ENCODE measurements at places on chromosomes 2 and 18.

GRCh38 chr2:51350100-51350499, 318.2 kb upstream of the NRXN1 start:
- no peak for DNase-seq

DNA sequence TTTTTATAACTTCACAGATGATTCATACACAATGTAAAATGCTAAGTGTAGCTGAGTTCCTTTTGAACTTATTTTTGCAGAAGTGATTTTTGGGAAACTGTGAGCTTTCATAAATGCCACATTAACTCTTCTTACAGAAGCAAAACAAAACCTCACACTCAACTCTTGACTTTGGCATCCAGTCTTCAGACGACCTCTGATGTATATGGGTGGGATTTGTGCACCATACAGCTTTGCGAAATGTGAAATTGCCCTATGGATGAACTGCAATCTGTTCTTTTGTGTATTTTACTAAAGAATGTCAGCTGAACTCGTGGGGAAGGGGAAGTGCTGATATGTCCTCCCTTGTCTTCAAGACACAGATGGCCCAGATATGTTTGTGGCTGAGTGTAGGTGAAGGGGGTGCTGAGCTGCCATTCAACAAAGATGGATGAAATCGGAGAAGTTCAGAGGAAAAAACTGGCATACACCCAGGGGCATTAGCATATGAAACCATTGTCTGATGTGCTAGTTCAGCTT, 218.3 kb downstream of the PTGR3 start:
- DNase-seq: no peak

DNA sequence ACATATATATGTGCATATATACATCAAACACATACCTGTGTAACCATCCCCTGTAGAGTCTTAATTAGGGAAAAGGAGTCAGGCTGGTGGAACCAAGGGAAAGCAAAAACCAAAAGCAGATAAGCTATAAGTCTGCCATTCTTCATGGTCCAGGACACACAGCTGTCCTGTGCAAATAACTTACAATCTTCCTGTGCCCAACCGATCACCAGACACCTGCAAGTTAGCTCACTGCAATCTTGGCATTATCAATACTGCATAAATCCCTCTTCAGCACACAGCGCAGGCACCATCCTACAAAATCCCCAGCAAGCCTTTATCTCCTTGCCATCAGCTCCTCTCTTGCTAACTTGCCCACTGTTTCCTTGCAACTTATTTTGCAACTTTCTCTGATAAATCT, 60.8 kb upstream of the DYNAP start:
- no peak for DNase-seq

DNA sequence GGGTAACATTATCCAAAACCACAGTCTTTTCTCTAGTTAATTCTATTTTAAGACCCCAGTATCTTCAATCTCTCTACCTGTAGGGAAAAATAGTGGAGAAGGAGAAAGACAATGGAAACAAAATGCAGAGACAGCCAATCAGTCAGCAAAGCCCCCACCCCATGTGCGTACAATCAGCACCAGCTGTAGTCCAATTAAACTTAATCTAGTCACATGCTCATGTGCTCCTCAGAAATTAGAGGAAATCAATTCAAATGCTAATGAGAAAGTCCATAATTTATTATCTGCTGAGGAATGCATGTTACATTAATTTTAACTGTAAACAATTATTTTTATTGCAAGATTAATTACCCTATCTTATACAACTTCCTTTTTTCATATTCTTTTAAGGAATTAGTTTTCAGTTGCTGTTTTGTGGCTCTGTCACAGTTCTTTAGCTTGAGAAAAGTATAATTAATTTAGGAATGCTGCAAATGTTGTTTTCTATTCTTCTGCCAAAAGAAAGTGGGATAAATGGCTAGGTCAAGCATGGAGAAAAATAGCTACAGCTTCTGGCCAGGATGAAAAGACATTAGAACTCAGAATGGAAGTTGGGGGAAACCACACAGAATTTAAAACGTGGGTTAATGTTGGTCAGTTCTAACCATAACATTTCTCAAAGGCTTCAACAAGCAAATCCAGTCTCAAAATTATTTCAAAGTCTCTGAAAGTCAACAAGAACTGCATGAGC, 232.4 kb upstream of the HNRNPA3 start:
- DNase-seq: no peak

DNA sequence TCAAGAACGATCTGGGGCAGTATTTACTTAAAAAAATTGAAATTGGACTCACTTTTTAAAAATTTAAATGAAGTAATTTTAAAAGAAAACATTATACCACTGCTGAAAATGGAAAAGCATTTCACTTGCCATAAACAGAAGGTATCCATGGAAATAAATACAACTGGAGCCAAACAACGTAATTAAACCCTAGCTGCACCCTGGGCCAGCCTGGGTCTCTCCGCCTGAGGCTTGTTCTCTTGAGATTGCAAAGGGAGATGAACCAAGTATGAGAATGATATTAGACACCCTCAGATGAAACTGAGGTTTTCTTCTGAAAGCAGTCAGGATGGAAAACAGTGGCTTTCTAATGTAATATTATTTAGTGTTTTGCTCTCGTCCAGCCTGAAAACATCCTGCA, 264.4 kb downstream of the KCNE4 start:
- DNase-seq: no peak

DNA sequence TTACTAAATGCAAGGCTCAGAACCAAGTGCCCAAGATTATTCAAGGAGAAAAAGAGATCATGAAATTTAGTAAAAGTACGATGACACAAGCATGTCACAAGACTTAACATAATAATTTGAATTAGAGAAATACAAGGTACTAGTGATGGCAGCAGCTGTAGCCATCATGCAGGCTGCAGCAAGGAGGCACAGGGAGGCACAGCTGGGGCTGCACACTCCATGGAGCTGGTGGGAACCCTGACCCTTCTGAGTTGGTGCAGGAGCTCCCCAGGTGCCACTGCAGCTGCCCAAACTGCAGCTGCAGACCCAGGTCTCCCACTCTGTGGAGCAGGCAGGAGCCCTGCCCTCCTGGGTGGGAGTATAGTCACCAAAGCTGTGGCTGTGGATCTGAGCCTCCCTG, 46.0 kb downstream of the COL3A1 start:
- DNase-seq: no peak

- DNase-seq: no peak
Measured at GRCh38 chr2:230226051-230226551, 565 bp downstream of the SP140 start.

GRCh38 chr2:215968499-215968898, 44.9 kb downstream of the MREG start:
- DNase-seq: no peak

- DNase-seq: no peak
Measured at GRCh38 chr2:58047373-58047935, 848 bp downstream of the VRK2 start.

DNA sequence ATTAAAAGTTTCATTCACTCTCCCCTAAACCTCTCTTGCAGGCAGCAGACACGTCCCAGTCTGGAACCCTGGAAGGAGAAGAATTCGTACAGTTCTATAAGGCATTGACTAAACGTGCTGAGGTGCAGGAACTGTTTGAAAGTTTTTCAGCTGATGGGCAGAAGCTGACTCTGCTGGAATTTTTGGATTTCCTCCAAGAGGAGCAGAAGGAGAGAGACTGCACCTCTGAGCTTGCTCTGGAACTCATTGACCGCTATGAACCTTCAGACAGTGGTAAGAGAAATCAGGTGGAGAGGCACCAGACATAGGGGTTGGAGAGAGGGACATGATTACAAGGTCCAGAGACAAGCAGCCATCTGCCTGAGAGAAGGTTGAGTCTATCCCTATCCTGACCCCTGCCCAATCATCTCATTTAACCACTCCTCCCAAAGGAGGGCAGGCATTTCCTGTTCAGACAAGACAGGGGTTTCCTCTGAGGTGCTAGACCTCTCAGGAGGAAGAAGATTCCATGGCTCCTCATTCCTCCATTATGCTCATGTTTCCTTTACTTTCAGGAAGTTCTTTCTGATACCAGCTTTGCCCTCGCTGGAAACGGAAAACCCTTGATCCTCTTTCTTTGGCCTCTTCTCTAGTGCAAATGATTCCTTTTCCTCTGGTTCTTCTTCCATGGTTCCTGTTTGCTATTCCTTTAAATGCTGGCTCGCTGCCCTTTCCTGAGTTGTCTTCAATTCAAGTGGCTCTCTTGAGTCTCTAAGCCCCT, 15.1 kb downstream of the PLCD4 start:
- DNase-seq: no peak

- DNase-seq: no peak
Measured at GRCh38 chr2:158142568-158143332, 41.1 kb downstream of the UPP2 start.

- DNase-seq: no peak
Measured at GRCh38 chr2:7899241-7899640, 782.6 kb upstream of the ID2 start.

- DNase-seq: peak; percentile 57
Measured at GRCh38 chr2:17878281-17879136, at the start of gene KCNS3. KCNS3 (plus strand) TSS chr2:17878667; CDS start chr2:17931009, 52,342 bp downstream.

GRCh38 chr2:162114271-162114670, 37.8 kb downstream of the GCG start:
- no peak for DNase-seq

- DNase-seq: no peak
Measured at GRCh38 chr2:254241-254640, 9.6 kb downstream of the SH3YL1 start.

GRCh38 chr2:9124231-9124741, 82.3 kb upstream of the ASAP2 start:
- no peak for DNase-seq

- no peak for DNase-seq
Measured at GRCh38 chr2:24830786-24831185, 37.6 kb downstream of the CENPO start.

- no peak for DNase-seq
Measured at GRCh38 chr18:37538526-37539205, 26.9 kb downstream of the CELF4 start.

GRCh38 chr18:74856434-74856833, 258.8 kb downstream of the ZNF407 start:
- DNase-seq: no peak

GRCh38 chr2:180169474-180169873, 162.4 kb upstream of the CWC22 start:
- no peak for DNase-seq

DNA sequence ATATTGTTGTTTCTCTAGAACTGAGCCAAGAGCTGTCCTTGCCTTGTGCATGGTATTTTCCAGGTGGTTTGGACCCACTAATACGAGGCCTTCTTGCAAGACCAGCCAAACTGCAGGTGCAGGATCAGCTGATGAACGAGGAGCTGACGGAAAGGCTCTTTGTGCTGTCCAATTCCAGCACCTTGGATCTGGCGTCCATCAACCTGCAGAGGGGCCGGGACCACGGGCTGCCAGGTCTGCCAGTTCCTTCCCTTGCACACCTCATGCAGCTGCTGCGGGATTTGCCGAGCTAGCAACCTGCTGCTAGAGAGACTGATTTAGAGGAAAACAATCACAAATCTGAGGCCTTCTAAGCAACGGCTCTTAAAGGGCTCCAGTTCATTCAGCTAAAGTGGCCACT, 74.5 kb downstream of the TPO start:
- DNase-seq: no peak

DNA sequence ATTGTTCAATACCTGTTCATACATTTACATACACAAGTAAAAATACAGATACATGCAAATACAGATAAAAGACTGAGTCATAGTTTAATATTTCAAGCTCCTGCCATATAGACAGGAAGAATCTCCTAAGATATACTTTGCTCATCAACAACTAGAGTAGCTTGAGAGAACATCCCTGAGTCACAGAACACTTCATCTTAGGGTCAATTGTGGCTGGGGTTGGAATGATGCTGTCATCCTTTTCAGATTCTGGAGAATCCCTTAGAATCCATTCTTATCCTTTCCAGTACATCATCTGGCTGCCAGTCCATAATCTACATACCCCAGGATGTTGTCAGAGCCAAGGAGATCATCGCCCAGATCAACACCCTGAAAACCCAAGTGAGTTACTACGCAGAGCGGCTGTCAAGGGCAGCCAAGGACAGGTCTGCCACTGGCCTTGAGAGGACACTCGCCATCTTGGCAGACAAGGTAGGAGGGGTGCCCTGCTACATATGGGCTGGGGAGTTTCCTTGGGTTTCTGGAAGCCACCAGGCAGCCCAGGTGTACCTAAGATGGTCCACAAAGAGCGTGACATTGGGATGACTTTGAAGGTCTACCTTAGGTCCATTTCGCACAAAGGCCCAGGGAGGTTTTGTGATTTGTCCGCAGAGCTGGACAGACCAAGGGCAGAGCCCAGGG, 55.7 kb downstream of the COA5 start:
- DNase-seq: no peak
